Large intestine (tissue), 12 donors: ENCODE measurements at places on chromosomes 13 and 19.
A peak's percentile ranks its signal among the peaks of the same experiment; 100 is the strongest.

DNA sequence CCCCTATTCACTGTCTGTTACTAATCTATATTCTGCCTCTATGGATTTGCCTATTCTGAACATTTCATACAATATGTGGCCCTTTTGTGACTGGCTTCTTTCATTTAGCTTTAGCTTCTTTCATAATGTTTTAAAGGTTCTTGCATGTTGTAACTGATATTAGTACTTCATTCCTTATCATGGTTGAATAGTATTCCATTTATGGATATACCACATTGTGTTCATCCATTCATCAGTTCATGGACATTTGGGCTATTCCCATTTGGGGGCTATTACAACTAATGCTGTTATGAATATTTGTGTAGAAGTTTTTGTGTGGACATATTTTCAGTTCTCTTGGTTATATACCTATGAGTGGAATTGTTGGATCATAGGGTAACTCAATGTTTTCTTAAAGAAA, 44.4 kb upstream of the TDRD3 start:
- no peak for DNase-seq

GRCh38 chr13:67100730-67101129, 129.4 kb downstream of the PCDH9 start:
- no peak for DNase-seq

- DNase-seq = no peak
Measured at GRCh38 chr13:75321084-75321483, 160.9 kb downstream of the TBC1D4 start.

GRCh38 chr13:19737844-19738557, 44.7 kb downstream of the PSPC1 start:
- DNase-seq = no peak

GRCh38 chr13:99604636-99605035, 103.4 kb downstream of the TM9SF2 start:
- no peak for DNase-seq

DNA sequence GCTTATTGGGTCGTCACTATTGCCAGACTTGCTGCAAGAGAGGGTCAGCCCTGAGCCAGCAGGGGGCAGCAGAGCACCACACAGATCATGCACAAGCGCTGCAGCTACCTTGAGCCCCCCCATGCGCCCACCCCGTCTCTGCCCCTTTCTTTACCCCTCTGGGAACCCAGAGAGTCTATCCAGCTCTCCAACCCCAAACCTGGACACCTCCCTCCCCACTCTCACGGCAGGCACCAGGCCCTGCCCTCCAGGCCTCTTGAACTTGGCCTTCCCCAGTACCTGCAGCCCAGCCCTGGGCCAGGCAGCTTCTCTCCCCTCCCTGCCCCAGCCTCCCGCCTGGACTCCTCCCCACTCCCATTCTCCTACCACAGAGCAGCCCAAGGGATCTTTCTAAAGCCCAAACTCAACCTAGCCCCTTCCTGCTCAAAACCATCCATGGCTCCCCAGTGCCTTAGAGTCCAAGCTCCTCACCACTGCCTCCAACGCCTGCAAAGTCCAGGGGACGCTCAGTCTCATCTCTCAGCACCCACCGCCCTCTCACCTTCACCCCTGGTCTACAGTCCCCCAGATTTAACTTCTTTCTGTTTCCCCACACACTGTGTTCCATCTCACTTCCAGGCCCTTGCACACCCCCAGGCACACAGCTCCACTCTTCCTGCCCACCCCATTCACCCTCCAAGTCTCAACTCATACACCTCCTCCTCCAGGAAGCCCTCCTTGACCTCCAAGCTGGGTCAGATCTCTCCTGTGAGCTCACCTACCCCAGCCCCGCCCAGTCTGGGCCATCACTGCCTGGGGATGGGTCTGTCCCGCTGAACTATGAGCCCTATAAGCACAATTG, 9.4 kb upstream of the CEACAM16 start:
- peak; percentile 74 for DNase-seq

GRCh38 chr13:78601124-78601873, 2.1 kb downstream of the POU4F1 start:
- peak; percentile 30 for DNase-seq

GRCh38 chr13:111372651-111373425, 52.4 kb downstream of the TEX29 start:
- DNase-seq = no peak

DNA sequence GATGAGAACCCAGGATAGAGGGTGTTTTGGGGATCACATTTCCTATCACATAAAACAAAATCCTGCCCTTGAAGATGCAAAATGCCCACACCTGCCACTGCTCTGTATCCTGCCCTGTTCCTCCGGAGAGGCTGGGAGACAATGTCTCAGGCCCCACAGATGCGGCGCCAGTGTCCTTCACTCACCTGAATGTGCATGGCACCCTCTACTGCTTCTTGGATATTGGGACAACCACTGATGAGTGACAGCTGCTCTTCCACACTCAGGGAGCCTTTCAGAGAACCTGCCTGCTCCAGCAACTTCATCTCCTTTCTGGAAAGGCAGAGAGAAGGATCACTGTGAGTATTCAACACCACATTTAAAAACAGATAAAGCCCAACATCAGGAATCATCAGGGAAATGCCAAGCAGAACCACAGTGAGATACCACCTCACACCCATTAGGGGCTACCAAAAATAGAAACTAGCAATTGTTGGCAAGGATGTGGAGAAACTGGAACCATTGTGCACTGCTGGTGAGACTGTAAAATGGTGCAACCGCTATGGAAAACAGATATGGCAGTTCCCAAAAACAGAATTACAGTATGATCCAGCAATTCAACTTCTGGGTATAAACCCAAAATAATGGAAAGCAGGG, 36.4 kb downstream of the CRYL1 start:
- DNase-seq = no peak

DNA sequence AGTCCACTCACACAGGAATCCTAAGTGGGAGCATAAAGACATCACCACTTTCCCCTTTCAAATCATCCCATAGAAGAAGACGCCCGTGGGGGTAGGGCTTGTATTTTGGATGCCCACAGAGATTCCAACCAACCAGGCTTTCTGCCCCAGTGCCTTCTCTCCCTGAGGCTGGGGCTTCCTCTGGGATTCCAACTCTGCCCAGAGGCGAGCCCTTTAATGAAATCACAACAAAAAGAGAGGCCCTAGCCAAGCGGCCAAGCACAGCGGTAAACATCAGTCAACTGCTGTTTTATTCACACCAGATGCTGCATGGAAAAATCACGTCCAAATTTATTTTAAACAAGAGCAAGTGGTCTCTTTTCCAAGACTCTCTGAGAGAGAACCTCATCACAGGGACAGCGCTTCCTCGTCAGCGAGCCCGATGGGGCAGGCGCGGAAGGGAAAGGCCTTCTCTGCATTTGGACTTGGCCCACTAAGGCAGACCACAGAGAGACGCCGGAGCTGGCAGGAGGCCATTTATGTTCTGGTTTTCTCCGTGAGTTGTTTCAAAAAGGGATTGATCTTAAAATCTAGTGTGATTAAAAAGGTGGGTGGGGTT, 31.5 kb downstream of the ADPRHL1 start:
- DNase-seq = peak; percentile 48

GRCh38 chr19:18915639-18916038, 3.5 kb downstream of the COPE start:
- DNase-seq = peak; percentile 29
